ENCODE measurements at places on chromosomes 1 and 21. TPM values are rescaled to one million over a fixed set of nuclear protein-coding genes. Genes with fewer than 3 reads are reported as not detected.

GRCh38 chr1:38899560-38899959 lies 18.2 kb upstream of the GJA9 start:
- H3K4me1 ChIP-seq: peaks cover 2% of the 10 kb centered on the region
- H3K27ac ChIP-seq: no peak overlapping the region
- DNase-seq: no peak
- H3K4me3 ChIP-seq: no peak overlapping the region
- no peaks in the 10 kb centered on the region for H3K27me3 ChIP-seq

DNA sequence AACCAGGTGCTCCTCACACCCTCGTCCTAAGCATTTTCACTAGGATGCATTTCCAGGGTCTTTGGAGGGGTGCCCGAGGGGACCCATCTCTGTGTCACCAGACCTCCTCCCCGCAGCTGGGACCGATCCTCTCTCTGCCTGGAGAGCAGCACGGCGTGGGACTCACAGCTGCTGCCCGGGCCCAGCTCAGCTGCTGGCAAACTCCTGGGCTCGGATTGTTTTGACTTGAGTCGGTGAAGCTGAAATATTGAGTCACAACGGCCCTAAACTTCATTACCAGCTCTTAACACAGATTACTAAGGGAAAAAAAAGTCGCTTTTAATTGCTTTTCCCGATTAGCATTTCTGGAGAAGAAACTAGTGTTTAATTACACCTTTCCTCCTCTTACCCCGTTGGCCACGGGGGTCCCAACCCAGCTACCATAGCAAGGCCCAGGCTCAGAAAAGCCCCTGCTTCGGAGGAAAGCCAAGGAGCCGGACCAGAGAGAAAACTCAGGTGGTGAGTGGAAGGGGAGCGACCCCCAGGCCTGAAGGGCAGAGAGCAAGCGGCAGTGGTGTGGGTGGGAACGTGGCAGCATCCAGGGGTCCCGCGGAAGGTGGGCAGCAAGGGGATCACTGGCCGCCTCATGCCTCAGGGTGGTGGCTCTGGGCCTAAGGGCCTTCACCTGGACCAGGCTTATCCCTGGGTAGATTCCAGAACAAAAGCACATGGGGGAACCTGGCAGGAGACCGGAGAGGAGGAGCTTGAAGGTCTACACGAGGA lies 41.7 kb downstream of the CASZ1 start:
- H3K4me3 ChIP-seq: no peak overlapping the region
- DNase-seq: no peak
- H3K27ac ChIP-seq: no peak overlapping the region
- H3K27me3 ChIP-seq: peaks cover 2% of the 10 kb centered on the region

Gene CLCNKB
- not detected for total RNA-seq

Gene IVL
- total RNA-seq: not detected

DNA sequence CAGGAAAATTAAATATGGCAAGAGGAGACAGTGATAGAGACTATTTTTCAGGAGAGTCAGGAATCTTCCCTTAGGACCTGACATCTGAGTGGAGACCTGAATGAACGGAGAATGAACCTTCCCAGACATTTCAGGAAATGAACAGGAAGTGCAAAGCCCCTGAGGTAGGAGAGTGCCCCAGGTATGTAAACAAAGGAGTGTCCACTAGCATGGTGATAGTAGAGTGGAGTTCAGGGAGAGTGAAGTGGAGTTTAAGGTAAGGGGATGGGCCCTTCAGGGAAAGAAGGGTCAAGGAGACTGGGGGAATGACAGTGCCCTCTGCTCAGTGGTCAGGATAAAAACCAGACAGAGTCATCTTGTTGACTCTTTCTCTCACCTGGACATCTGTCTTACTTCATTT lies 19.3 kb downstream of the MYBPH start:
- no peak overlapping the region for H3K27ac ChIP-seq
- H3K4me1 ChIP-seq: peaks cover 1% of the 10 kb centered on the region
- no peak overlapping the region for H3K4me3 ChIP-seq
- no peaks in the 10 kb centered on the region for H3K36me3 ChIP-seq
- peaks cover 18% of the 10 kb centered on the region for H3K27me3 ChIP-seq

Measured in activated naive CD8-positive, alpha-beta T cell treated with anti-CD3 and anti-CD28 coated beads, Interleukin-2, amount 10 ng/mL, durations not matched to agents 7 days and 5 days (primary cell).